Activated naive CD4-positive, alpha-beta T cell treated with anti-CD3 and anti-CD28 coated beads for 36 hours (primary cell): ENCODE measurements at places on chromosomes 2 and 18.

GRCh38 chr18:34767601-34768027, 57.5 kb downstream of the DTNA start:
- DNase-seq, result no peak
- no peaks in the 10 kb centered on the region for H3K36me3 ChIP-seq
- no peak overlapping the region for H3K4me3 ChIP-seq

DNA sequence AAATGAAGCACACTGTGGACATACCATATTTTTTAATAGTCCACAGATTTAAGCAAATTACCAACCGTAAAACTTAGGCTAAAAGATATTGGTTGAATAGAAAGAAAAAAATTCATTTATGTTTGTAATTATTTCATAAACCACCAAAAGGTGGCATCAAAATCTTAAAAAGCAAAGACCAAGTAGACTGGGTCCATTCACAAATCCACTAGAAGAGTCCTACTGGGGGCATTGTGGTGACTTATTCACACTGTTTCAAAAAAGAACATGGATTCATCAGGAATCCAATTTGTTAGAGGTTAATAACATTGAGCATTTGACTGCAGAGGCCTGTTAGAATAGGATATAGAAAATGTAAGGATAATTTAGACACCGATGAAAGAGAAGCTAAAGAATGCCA, 194.9 kb upstream of the KYNU start:
- no peaks in the 10 kb centered on the region for H3K4me1 ChIP-seq
- H3K27ac ChIP-seq, result no peak overlapping the region
- H3K4me3 ChIP-seq, result no peak overlapping the region
- no peak for DNase-seq
- no peaks in the 10 kb centered on the region for H3K36me3 ChIP-seq
- H3K27me3 ChIP-seq, result no peaks in the 10 kb centered on the region

GRCh38 chr2:71477231-71477691, 23.9 kb downstream of the DYSF start:
- peaks cover 2% of the 10 kb centered on the region for H3K27me3 ChIP-seq
- H3K27ac ChIP-seq, result no peak overlapping the region
- no peak for DNase-seq
- H3K36me3 ChIP-seq, result no peaks in the 10 kb centered on the region
- H3K4me3 ChIP-seq, result no peak overlapping the region

DNA sequence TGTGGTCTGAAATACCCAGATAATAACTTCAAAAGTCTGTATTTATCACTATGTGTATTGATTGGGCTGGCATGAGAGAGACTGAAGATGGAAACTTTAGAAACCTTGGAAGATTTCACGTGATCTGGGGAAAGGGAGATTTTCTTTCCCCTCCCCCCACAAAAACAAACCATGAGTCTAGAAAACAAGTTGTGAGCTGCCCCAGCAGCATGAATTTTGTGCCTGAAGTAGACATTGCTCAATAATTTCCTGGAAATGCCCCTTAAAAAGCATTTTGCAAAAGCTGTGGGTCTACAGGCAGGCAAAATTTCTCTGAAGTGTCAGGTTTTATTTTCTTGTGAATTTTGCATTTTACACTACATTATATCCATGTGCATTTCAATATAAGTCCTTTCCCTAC, 101.8 kb downstream of the ETAA1 start:
- DNase-seq, result no peak
- H3K27ac ChIP-seq, result no peak overlapping the region
- peaks cover 6% of the 10 kb centered on the region for H3K27me3 ChIP-seq
- no peak overlapping the region for H3K4me3 ChIP-seq
